ENCODE measurements at places on chromosomes 12 and 14.

DNA sequence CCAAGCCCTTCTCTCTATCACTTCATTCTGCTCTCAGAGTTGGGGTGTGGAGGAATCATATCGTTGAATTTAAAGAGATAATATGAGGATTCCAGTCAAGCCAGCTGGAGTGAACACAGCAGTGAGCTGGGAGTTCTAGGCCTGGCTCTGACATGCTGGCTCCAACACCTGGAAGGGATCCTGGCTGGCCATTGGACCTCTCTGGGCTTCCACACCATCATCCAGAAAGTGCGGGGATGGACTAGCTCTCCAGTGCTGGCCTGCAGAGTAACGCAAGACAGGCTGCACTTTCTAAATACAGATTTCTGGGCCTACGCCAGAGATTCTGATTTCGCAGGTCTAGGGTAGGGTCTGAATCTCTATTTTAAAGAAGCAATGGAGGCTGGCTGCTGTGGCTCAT, 34.8 kb upstream of the HDAC7 start:
- peak; percentile 21 for DNase-seq

DNA sequence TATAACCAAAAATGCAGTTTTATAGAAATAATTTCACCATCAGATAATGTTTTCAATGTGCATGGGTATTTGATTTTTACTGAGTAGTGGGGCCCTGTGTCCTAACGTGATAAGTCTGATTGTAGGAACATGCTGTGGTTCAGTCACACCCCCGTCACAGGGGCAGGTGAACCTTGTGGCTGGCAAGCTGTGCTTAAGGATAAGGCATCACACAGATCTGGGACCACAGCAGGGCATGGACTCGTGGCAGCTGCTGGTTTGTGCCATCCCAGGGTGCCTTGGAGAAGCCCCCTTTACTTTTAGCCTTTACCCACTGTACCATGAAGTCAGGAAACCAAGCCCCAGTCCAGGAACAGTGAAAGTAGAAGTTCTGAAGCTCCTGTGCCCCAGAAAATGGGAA, 16.7 kb downstream of the CCNK start:
- no peak for DNase-seq

DNA sequence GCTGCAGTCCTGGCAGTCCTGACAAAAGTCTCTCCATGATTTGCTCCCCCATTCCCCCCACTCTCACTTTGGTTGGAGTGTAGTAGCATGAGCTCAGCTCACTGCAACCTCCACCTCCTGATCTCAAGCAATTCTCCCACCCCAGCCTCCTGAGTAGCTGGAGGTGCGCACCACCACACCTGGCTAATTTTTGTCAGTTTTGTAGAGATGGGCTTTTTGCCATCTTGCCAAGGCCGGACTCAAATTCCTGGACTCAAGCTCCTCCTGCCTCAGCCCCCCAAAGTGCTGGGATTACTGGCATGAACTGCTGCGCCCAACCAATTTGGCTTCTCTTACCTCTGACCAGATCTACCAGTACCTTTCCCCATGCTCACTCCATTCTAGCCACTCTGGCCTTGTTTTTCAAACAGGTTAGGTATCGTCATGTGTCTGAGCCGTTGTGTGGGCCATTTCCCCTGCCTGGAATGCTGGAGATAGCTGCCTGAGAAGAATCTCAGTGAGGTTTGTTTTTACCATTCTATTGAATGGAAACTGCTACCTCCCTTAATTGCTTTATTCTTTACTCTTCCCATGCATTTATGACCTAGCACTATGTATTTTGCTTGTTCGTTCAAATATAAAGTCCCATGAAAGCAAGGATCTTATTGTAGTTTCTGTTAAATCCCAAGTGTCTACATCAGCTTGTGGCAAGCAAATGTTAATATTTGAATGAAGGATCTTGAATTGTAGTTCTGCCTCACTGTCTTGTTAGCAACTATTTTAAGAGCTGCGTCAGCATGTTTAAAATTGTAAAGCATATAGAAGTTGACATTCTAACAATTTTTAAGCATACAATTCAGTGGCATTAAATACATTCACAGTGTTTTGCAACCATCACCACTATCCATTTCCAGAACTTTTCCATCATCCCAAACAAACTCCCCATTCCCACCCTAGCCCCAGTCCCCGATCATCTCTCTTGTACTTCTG, 39.7 kb downstream of the CPSF6 start:
- no peak for DNase-seq

DNA sequence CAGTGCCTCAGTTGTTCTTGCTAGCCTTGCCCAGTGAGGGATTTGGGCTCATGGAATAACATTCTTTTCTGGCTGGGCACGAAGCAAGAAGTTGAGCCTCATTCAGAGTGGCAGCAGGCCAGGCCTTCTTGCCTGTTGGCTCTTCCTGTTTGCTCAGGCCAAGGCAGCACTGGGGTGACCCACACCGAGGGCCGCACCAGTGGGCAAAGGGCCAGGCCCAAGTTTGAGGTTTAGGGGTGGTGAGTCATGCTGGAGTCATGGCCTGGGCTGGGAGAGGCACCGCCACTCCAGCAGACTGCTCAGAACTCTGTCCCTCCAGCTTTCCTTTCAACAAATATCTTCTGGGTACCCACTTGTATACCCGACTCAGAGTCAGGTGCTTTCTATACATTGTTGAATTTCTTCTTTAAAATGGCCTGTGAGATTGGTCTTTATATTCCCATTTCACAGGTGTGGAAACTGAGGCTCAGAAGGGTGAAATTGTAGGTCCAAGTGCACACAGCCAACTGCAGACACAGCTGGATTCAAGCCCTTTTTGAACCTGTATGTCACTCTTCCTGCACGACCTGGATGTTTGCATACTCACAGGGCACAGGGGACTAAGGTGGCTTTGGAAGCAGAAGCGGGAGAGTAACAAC, 279.4 kb downstream of the FOXN3 start:
- DNase-seq = peak; percentile 92

GRCh38 chr12:112032292-112032691, 19.1 kb downstream of the ERP29 start:
- no peak for DNase-seq

DNA sequence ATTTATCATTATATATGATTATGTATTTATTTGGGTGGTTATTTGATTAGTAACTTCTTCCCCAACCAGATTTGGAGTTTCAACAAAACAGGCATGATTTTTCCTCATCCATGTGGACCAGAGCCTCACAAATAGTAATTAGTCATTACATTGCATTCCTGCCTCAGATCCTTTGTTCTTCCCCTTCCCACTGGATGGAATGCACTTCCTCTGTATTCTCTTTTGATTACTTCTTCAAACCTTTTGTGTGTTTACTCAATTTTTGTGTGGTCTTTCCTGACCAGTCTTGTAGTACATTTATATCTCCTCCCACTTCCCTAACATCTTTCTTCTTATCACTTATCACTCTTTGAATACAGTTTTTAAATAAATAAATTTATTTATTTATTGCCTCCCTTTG, 15.5 kb downstream of the SYT1 start:
- no peak for DNase-seq

DNA sequence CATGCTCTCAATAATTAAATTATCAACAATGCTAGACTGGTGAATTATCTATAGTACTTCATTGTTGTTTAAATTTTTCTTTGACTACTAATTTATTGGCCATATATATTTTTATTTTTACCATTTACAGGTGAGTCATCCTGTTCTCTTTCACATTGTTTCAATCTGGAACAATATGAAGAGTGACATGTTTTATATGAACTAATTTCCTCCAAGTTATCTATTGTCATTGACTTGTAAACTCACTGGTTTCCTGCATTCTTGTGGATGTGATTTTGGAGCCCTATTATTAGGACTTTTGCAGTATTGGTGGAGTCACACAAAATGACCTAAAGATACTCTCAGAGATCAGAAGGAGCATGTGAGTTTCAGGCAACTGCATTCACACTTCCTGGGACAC, 297.7 kb downstream of the AEBP2 start:
- DNase-seq = no peak

DNA sequence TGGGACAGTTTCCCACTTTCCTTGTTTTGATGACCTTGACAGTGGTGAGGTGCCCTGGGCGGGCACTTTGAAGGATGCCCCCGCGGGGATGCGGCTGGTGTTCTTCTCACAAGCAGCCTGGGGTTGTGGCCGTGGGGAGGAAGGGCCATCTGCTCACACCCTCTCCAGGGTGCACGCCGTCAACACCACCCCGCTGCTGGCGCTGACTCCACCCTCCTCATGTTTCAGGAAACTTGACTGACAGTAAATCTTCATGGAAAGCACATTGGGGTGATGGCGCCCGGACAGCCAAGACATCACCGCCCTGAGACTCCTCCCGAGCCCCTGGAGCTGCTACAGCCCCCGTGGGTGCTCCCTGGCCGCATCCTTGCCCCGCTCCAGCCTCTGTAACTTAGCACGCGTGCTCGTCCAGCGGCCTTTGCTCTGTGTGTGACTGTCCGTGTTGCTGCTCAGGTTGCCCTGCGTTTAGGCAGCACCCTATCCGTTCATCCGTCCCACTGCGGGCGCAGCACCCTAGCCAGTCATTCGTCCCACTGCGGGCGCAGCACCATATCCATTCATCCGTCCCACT, 150.2 kb upstream of the C14orf180 start:
- no peak for DNase-seq

GRCh38 chr12:112146123-112146522, 20.8 kb downstream of the TRAFD1 start:
- DNase-seq = no peak

DNA sequence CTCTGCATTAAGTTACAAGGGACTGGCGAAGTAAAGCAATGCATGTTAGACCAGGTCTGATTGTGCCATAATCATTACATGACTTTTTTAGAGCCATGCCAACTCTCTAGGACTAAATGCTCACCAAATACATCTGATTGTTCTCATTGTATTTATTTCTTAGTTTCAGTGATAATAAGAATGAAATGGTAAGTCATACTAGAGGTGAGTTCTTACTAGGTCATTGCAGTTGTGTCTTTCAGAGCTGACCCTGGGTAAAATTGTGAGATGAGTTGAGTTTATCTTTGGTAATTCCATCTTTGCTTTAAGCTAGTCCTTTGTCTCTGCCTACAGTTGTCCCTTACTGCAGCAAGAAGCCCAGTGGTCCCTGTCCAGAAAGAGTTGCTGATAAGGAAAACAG, 73.2 kb downstream of the PRKCH start:
- DNase-seq = no peak

- no peak for DNase-seq
These were observed 150.0 kb upstream of the CRY1 start for GRCh38 chr12:107243341-107243740.

- DNase-seq = peak; percentile 51
These were observed at the start of gene SFSWAP for GRCh38 chr12:131710464-131711457. Gene SFSWAP (plus strand): TSS chr12:131711090. CDS start chr12:131711230, 140 bp downstream.

GRCh38 chr14:99602788-99603415, 1.1 kb downstream of the CCDC85C start:
- no peak for DNase-seq

GRCh38 chr12:30965613-30965985, 39.1 kb downstream of the TSPAN11 start:
- no peak for DNase-seq

- DNase-seq = no peak
These were observed 7.1 kb downstream of the KRT75 start for GRCh38 chr12:52427083-52427482.

GRCh38 chr12:126182619-126183236, 1117.5 kb downstream of the AACS start:
- DNase-seq = no peak

DNA sequence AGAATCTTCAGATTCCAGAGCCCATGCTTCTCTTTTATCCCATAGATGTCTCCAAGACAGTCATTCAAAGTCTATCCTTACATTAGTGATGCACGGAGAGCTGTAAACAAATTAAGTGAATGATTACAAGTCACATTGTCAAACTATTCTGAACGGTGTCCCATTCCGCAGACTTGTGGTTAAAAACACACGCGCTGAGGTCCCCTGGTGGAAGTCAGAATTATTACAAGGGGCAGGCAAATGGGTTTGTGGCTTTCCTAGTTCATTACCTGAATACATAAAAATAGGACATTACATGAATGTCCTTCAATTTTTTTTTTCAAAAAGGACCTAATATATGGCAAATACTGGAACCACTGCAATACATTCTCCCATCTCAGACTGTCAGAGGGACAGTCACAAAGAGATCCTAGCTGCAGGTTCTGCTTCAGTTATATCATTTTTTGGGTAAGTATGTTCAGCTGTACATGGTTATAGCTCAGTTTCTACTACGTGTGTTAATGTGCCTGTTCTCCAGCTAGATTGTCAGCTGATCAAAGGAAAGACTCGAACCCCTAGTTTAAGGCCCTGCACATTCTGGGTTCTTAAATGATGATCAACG, 53.1 kb upstream of the STON2 start:
- no peak for DNase-seq

- no peak for DNase-seq
These were observed 26.1 kb upstream of the DIO3 start for GRCh38 chr14:101535232-101535631.

DNA sequence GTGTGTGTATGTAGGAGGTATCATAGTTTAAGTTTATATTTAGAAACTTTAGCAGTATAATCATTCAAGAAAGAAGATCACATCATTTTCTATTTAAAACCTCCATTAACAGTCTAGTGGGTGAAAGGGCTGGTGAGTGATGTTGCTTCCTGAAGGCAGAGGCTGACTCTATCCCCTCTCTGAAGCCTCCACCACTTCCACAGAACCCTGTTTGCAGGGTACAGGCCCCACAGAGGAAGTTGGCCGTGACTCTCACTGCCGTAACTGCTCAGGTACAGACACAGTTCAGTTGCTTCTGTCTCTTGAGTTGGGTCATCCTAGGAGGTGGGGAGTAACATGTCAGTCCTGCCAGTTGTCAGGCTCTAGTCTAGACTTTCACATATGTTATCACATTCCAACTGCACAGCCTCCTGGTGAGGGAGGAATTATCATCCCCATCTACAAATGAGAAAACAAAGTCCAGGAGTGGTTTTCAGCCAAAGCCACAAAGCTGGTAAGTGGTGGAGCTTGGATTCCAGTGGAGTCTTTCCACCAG, 31.5 kb downstream of the CFL2 start:
- DNase-seq = no peak

GRCh38 chr12:102483466-102483865, 3.1 kb upstream of the IGF1 start:
- no peak for DNase-seq

- peak; percentile 70 for DNase-seq
These were observed 62.0 kb upstream of the OSBPL8 start for GRCh38 chr12:76621582-76622024.

- DNase-seq = no peak
These were observed 191.4 kb upstream of the BCL2L14 start for GRCh38 chr12:11879306-11879705.

GRCh38 chr12:24921251-24922038, 27.5 kb downstream of the BCAT1 start:
- DNase-seq = no peak

- no peak for DNase-seq
These were observed 6.4 kb upstream of the SLC25A3 start for GRCh38 chr12:98587084-98587483.

GRCh38 chr14:33062881-33063280, 124.2 kb downstream of the NPAS3 start:
- DNase-seq = no peak

DNA sequence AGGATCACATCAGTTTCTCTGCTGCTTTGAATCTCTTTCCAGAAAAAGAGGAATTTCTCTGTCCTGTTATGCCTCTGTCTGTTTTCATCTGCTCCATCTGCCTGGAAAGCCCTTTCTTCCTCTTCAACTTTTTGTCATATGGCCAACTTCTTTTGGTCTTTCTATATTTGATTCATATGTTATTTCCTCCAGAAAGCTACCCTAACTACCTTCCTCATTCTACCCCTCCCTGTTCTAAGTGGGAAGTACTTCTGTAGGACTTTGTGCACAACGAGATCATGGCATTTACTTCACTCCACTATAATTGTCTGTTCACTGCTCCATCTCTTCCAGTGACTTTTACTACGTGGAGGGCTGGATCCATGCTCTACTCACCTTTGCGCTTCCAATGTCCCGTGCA, 5.9 kb downstream of the CLEC4D start:
- no peak for DNase-seq

- no peak for DNase-seq
These were observed 9.8 kb upstream of the NFKBIA start for GRCh38 chr14:35414365-35414764.

All from tibial artery (tissue), 4 donors.